NCI-H1417 (cell line): ENCODE measurements at places on chromosomes 1 and 21.

GRCh38 chr1:227549892-227550291 lies 13.5 kb upstream of the ZNF678 start:
- DNase-seq: no peak

- DNase-seq: no peak
Observed at GRCh38 chr1:168235937-168236336, 10.1 kb downstream of the SFT2D2 start.

DNA sequence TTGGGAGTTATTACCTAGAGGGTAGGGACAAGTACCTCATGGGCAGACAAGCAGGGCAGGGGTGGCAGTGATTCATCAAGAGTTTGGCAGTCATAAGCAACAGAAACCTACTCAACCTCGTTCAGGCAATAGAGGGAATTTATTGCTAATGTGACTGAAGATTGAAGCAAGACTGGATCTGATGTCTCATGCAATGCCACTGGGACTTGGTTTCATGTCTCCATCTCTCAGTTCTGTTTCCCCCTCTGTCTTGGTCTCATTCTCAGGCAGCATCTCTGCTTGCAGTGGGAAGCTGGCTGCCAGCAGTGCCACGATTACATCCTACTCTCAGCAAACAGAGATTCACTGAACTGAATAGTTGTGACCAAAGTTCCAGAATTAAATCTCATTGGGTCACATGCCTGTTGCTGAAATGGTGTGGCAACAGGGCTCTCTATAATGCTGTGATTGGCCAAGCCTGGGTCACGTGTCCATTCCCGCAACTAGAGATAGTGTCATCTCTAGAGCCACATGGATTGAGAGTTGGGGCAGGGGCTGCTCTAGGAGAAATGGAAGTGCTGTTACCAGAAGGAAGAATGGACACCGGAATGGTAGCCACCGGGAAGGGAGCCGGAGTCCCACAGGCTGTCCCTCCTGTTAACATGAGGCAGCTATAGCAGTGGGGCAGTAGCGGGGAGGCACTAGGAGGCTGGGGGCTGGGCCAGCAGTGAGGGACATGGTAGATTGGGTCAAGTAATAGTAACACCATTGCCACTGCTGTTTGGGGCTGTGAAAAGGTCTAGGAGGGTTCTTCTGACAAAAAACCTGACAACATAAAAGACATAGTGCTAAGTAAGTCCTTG lies 3.9 kb upstream of the CDC42 start:
- no peak for DNase-seq

GRCh38 chr1:42171679-42172266 lies 7.2 kb upstream of the GUCA2A start:
- no peak for DNase-seq

DNA sequence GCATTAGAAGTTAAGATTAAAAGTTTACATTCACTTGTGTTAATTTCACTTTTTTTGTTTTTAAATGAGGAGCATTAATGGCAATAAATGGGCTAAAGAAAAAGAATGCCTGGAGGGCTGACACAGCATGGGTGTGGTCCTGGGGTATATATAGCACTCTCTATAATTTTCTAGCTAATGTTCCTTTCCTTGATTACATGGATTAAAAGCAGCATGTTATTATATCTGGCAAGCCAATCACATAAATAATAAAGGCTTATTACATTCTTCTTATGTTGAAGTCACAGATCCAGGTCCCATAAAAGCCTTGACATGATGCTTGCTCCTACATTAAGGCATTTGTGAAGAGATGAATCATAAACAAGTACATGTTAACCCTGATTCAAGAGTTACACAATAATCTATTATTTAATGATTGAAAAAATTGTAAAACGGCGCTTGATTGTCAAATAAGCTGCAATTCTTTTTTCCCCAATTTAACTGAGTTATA lies 91.4 kb downstream of the LYPLAL1 start:
- DNase-seq: peak; percentile 92

- DNase-seq: no peak
Observed at GRCh38 chr1:31576201-31576669, at the start of gene TINAGL1. Gene TINAGL1 (plus strand): TSS chr1:31576515. CDS start chr1:31577149, 634 bp downstream.

GRCh38 chr1:20508411-20508771 lies 440 bp upstream of the MUL1 start:
- no peak for DNase-seq
